ENCODE measurements at places on chromosomes 2 and 18. TPM values are rescaled to one million over a fixed set of nuclear protein-coding genes. Genes with fewer than 3 reads are reported as not detected.

Gene CDCA7
- total RNA-seq, result 13.0 TPM

Gene PIEZO2
- 8.4 TPM for total RNA-seq

Gene BMP10
- not detected for total RNA-seq

Gene AP1S3
- total RNA-seq, result 0.80 TPM

Gene CLHC1
- 20.2 TPM for total RNA-seq

Gene NCKAP1
- 171 TPM for total RNA-seq

Gene CFAP210
- 0.41 TPM for total RNA-seq

Gene UBXN4
- total RNA-seq, result 101 TPM

Gene TDRD15
- 0.05 TPM for total RNA-seq

DNA sequence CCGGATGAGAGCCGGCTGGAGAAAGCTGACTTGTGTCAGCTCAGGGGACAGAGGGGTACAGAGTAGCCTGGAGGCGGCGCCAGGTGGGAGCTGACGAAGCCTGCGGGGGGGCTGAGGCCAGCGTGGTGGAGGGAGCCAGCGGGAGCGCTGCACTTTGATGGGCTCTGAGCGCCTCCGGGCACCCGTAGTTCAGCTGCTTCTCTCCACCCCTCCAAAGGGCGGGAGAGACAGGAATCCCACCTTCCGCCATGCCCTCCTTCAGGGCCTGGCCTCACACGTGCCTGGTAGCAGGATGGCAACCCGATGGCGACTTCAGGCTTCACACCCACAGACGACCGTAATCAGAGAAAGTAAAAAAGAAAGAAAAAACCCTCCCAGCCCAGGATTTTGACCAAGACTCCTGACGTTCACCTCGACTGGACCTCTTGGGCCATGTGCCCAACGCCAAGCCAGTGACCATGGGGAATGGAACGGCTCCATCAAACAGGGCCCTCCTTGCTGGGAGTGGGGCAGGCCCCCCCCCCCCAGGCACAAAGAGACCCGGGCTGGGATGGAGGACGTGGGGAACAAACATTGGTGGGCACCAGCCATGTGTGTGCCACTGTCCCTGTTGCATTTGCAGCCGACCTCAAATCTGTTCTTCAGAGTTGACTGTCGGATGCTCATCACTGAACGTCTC lies 60.7 kb upstream of the ASAP2 start:
- no peak for DNase-seq

- no peak for DNase-seq
Measured at GRCh38 chr2:22494156-22494555, 890.8 kb upstream of the KLHL29 start.

DNA sequence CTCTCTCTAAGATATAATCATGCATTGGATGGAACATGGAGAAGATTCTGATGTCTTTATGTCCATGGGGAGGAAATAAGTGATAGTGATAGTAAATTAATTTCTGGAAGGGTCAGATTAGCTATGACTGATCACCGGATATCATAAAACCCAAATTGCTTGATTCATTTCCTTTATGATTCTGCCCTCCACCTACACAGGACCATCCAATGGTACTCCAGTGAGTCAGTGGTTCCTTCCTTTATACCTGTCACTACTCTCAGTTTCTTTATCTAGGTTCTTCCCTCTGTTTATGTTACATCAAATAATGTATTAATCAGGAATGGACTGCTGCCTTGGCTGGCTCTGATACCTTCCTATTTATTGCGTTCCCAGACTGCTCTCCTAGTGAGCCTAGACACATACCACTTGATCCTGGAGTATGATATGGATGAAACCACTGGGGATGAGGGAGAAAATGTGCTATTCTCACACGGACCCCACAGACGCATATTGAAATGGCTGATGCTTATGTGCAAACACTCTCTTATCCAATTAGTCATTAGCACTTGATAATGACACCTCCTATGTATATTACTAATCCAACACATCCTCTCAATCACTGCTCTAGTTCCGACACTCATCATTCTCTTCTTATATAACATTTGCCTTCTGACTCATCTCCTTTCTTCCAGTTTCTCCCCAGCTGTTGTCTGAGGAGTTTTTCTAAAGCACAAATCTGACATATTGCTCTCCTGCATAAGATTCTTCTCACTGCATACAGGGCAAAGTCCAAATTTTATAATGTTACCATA lies 315.6 kb downstream of the INSIG2 start:
- DNase-seq, result no peak

GRCh38 chr2:196278491-196278911 lies 107.1 kb upstream of the STK17B start:
- DNase-seq, result no peak

DNA sequence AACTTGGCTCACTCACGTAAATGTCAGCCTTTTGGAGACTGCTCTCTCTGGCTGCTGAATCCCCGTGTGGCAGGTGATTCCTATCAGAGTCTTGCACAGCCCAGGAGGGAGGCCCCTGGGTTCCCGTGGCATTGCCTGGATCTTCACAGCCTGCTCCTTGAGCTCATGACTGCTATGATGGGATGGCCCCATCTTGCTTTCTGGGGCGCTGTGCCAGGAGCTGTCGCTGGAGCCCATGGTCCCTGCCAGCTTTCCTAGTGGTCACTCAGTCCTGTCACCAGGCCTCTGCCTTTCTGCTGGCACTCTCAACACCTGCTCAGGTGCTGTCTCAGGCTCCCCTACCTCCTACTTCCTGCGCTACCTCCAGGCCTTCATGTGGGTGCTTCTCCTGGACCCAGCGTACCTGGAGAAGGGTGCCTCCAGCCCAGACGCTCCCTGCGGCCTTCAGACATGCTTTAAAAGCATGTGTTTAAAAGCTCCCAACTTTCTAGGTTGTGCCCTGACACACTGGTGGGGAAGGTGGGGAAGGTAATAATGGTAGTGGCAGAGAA lies 110.1 kb downstream of the MCFD2 start:
- no peak for DNase-seq

DNA sequence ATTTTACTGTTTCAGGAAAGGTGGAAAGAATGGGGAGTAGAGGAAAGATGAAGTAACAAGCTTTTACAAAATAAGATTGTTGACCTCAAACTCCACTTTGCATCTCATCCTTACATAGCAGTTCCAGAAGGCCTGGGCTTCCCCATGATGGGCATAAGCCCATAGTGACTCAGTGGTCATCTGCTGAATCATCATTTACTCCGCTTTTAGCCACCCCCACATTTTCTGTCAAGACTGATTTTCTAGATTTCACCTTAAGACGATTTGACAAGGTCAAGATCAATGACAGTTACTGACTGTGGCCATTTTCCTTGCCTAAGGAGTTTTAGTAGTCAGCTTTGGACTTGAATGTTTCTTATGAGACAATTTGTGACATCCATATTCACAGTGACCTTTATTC lies 49.4 kb downstream of the PLEKHM3 start:
- DNase-seq, result no peak

GRCh38 chr2:167380555-167380954 lies 492.3 kb downstream of the XIRP2 start:
- no peak for DNase-seq

- no peak for DNase-seq
Measured at GRCh38 chr2:108611021-108611420, 76.8 kb downstream of the LIMS1 start.

DNA sequence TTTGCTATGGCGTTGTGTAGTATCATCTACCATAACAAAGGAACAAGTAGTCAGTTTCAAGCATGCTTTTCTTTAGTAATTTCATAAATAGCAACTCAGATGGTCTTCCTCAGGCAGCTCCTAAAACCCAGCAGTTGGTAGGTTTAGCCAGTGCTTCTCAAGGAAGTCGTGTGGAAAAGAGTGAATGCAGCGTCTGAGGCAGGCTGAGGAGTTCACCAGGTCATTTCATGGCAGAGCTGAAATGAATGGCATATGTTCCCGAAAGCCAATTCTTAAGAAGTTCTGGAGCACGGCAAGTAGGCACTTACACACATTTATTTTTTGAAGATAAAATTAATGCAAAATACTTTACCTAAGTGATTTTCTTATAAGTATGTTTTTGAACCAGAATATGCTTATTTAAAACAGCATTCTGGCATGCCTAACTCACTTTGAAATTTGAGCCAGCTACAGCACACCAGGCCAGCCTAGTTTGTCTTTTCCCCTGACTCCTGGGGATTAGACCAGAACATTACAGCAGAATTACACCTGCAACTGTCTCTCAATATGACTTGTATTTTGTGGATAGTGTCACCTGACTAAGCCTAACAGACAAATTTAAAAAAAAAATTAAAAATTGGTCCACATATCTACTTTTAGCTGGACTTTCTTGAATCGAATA lies 62.2 kb downstream of the OSBPL6 start:
- no peak for DNase-seq

- no peak for DNase-seq
Measured at GRCh38 chr18:72119082-72119481, 425.1 kb downstream of the CBLN2 start.

GRCh38 chr2:46136481-46136880 lies 160.7 kb upstream of the EPAS1 start:
- no peak for DNase-seq

GRCh38 chr2:85750587-85751575 lies 2.9 kb upstream of the ATOH8 start:
- peak; percentile 79 for DNase-seq

DNA sequence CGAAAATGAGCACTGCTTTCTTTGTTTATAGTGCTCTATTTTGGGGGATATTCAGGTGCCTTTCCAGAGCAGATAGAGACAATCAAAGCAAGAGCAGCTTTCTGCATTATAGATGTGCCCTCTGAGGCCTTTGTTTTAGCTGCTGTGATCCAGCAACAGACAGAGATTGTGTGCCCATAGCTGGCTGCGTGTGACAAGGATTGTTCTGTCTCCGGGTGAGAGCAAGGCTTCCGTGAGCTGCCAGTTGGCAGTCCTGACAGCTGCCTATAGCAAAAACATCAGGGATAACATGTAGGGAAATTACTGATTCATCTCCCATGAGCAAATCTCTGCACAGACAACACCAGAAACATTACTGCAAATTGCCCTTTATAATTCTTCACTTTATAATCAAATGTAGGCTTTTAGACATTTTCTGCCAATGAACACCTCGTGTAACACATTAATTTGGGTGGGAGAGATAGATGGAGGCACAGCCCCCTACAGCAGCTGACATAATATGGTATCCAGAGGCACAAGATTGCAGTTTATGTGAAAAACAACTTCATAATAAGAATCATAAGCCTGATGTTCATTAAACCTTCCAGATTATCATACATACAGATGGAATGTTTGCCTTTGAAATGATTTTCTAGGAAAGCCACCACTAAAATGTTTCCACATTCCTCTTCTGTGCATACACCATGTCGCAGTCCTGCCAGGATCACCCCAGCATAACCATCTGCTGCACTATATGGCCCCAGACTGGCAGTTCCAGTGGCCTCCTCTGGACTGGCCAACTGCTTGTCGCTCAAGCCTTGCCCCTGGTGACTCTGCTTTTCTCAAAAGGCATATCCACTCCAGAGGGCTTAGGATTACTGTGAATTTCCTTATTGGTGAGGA lies 131.2 kb downstream of the TRIB2 start:
- no peak for DNase-seq

GRCh38 chr2:62706721-62707521 lies 1.4 kb downstream of the EHBP1 start:
- DNase-seq, result no peak

GRCh38 chr2:142769761-142770160 lies 107.7 kb upstream of the KYNU start:
- no peak for DNase-seq

- DNase-seq, result no peak
Measured at GRCh38 chr2:230865307-230865765, 594 bp downstream of the ITM2C start.

- DNase-seq, result no peak
Measured at GRCh38 chr2:44237221-44237620, 38.1 kb upstream of the SLC3A1 start.

DNA sequence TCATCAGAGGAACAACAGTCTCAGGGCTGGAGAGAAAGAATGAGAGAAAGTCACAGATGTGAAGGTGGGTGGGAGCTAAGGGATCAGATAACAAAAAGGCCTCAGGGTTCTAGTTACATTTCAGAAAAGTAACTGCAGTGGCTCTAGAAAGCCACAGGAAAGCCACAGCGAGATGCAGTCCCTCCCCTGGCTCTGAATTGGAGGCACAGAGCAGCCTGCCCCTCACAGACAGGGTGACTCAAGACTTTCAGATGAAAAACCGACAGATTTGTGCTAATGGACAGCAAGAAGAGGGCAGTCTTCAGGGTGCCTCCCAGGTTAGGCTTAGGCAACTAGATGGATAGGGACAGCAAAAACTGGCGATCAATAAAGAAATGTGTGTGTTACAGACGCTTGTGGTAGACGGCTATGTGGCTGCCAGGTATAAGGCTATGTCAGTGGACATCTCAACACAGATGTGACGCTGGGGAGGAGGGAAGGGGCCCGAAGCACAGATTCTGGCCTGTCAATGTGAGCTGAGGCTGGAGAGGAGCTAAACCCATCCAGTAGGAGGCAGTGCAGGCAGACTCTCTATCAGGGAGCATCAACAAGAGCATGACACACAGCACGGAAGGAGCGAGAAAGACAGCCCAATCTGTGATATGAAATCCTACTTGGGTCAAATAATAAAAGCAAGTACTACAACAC lies 26.2 kb downstream of the UNC50 start:
- DNase-seq, result peak; percentile 48

All from endothelial cell (in vitro differentiated cells).